Nephron progenitor cell (in vitro differentiated cells): ENCODE measurements at places on chromosomes 4 and X.
A peak's percentile ranks its signal among the peaks of the same experiment; 100 is the strongest.

DNA sequence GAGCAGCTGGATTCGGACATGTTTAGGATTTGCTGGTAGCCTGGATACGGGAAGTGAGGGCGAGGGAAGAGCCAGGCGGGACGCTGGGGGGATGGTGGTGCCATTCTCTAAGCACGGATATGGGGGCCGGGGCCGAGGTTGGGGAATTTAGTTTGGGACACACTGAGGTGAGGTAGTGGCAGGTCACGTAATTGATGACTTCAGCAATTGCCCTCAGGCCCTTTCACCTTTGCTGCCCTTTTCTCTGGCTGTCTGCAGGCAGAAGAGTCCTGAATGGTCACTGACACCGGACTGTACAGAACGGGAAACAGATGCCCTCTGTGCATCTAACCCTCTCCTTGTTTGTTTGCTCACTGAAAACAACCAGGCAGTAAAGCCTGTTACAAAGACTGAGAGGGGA is 16.9 kb upstream of the HMGB3 start:
- DNase-seq: peak; percentile 62

GRCh38 chrX:153773218-153773611 is 7.6 kb upstream of the SRPK3 start:
- no peak for DNase-seq

DNA sequence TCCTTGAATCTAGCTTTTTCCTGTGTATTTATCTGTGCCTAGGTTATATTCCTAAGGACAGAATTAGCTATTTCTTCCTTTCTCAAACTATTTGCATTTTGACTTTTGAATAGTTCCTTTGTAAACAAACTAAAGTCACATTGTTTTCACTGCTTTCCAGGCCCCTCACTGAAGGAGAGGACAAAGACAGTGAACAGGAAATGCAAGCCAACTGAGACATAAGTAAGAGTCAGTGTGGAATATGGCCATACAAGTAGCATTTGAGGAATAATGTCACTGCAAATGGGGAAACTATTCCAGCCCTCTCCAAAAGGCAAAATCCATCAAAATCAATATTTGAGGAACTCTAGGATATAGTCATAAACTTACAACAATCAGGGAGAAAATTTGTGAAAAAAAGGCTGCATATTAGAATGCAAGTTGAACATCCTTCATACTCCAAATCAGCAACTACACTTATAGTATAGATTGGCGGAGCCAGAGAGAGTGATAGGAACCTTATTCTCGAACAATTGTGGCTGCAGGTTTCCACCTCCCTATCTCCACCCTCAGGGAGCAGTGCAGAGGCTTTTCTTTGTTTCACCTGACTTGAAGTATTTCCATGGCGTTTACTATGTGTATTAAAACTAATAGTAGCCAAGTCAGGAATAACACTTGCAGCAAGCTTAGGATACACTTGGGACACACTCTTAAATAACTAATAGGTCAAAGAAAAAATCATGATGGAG is 1110.4 kb upstream of the ADGRL3 start:
- no peak for DNase-seq

- DNase-seq: no peak
Measured at GRCh38 chr4:76174216-76174615, 26.0 kb upstream of the NUP54 start.

GRCh38 chr4:108270466-108271450 is 102.0 kb upstream of the LEF1 start:
- no peak for DNase-seq

GRCh38 chrX:47560934-47561658 is at the start of gene ARAF:
ARAF (plus strand) TSS chrX:47561205; CDS start chrX:47562968, 1,763 bp downstream.
- peak; percentile 91 for DNase-seq

- no peak for DNase-seq
Measured at GRCh38 chr4:113524505-113525186, 236.9 kb downstream of the CAMK2D start.

- DNase-seq: no peak
Measured at GRCh38 chr4:117957571-117957970, 76.7 kb upstream of the NDST3 start.
